ENCODE measurements at places on chromosomes 1 and 21.

DNA sequence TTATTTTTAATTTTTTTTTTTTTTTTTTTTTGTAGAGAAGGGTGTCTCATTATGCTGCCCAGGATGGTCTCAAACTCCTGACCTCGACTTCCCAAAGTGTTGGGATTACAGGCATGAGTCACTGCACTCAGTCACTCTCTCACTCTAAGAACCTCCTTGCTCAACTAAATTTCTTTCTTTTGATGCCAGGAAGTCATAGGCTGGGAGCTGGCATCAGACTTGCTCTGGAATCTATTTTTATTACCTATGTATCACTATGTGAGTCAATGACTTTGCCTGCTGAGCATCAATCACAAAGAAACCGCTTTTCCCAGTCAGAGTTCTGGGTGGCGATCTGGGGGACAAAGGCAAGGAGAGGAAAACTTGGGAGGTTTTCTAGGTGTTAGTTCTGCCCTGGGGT is 35.5 kb upstream of the PARP1 start:
- DNase-seq, result no peak

DNA sequence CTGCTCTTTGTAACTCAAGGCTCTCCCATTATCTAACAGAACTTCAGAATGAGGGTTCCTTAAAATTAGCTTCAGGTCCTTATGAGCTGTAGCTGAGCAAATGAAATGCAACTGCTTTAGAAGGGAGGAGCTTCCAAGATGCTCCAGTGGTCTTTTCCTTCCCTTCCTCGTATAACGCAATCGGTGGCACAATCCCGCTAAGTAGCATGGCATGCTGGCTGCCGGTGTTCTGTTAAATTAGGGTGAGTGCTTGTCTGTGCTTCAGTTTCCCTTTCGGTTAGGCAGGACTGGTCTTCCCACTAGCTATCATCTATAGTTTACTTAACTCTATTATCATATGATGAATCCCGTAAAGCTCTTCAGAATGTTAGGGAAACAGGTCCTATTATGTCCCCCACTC is 917 bp downstream of the KIAA0040 start:
- DNase-seq, result no peak

DNA sequence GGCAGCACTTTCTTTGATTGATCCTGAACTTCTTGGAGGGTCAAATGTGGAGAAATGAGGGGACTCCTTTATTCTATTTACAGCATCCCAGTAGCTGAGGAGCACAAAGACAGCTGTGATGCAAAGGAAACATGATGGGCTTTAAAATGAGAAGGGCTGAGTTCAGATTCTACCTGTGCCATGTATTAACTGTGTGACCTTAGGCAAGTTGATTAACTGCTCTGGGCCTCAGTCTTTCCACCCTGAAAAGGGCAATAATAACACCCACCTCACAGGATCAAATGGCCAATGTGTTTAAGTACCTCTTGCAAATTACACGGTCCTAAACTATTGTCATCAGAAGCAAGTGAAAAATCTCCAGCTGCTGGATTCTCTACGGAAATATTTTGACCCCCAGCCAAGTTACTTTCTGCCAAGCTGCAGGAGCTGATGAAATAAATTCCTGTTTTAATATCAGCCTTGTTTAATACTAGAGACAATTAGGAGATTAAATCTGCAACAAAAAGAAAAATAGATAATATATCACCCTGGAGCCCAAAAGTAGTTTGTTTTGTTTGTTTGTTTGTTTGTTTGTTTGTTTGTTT is 15.7 kb downstream of the TMEM81 start:
- no peak for DNase-seq

DNA sequence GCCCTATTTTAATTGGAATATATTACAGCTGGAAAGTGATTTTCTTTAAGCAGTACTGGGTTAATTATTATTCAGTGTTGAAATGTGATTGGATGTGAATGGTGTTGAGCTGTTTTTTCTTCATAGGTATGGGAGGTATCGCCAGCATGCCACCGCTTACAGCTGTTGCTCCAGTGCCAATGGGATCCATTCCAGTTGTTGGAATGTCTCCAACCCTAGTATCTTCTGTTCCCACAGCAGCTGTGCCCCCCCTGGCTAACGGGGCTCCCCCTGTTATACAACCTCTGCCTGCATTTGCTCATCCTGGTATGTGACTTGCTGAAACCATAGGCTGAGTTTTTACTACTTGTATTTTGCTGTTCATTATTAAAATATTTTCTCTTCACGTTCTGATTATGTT is 107.7 kb downstream of the ITSN1 start:
- no peak for DNase-seq

DNA sequence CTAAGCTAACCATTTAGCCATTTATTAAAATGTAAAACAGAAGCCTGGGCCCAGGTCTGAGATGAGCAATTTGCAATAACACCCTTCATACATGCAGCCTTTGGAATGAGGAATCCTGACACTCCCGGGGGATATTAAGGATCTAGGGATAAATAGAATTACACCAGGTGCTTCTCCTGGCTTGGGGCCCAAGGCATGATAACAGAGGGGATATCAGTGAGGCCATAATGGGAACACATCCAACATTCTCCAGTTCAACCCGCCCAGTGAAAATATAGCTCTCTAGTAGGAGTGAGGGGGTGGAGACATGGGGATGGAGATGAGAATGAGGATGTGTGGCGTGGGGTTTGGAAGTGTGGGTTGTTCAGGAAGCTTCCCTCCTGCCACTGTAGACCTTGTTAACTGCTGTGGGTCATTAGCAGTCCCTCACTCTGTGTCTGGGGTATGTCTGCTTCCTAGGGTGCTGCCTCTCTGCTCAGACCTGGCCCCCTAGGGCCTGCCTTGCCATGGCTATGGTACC is 57.9 kb upstream of the KANK4 start:
- DNase-seq, result no peak

DNA sequence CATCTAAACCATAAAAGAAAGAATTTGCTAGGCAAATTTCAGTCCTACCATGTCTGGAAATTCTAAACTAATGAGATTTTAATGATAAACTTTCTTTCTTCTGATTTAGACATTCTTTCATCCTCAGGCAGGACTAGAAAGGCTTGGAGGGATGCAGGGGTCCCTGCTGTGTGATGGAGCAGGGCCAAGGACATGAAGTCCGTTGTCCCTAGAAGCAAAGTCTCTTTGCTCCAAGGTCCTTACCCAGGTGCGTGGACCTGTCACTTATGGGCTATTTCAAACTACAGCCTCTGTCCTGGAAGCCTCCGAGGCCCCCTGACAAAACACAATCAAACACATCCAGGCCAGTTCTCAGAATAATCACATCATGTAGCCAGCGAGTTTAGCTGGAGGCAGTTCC is 26.6 kb downstream of the URB1 start:
- no peak for DNase-seq

- DNase-seq, result no peak
Observed at GRCh38 chr1:201636510-201636971, 97.6 kb downstream of the NAV1 start.

DNA sequence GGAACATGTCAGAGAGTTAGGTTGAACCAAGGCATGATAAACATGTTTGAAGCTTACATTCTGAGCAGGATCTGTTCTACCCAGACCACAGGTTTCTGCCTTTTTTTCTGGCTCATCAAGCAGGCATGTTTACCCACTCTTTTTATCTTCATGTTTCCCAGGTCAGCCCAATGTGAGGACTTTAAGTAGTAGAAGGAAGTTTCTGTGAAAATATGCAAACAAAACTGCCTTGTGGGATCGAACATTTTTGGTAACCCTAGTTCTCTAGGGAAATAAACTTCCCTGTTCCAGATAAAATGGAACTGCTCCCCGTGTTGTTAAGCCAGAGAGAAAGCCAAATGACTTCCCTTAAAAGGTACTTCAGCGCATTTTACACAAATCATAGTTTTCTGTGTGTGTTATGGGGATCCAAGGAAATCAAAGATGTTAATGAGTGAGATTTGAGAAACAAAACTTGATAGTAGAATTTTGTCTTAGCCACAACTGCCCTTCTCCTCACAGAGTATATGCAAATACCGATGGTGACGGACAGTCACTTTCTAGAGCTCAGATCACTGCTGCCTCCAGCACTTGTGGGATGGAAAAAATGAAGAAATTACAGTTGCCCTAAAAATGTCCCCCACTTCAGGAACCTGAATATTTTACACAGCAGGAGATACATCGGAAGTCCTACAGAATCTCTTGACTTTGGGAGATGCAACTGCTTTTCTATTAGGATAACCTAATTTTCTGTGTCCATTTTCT is 765 bp upstream of the HIPK1 start:
- DNase-seq, result no peak

DNA sequence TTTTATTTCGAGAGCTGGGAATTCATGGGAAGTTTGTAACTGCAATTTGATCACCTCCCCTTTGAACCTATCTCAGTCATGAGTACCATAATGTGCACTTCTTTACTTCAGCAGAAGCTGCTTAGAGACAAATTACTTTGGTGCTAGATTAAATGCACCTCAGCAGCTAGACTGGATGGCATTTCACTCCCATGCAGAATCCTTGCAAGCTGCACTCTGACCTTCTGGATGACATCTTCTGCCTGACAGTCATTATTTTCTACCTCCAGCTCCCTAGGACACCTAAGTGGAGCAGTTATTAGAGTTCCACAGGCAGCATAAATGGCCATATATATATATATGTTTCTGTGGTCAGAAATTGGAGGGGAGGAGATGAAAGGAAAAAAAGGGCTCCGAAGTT is 366.0 kb upstream of the TMPRSS15 start:
- DNase-seq, result no peak

DNA sequence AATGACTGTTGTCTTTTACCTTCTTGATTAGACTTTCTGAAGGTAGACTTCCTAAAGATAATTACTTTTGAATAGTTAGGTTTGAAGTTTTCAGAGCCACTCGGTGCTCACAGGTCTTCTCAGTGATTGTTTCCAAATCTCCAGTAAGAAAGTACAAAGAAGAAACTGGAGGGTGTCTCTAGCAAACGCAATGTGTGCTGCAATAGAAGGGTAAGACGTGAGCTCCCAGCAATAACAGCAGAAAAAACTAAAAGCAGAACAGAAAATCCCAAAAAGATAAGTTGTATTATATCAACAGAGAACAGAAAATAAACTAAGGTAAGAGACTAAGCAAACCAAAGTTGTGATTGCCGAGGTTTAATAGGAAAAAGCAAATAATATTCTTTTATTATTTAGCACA is 1.8 kb downstream of the CTTNBP2NL start:
- DNase-seq, result no peak

- DNase-seq, result no peak
Observed at GRCh38 chr1:93346421-93346993, 800 bp downstream of the DR1 start.

DNA sequence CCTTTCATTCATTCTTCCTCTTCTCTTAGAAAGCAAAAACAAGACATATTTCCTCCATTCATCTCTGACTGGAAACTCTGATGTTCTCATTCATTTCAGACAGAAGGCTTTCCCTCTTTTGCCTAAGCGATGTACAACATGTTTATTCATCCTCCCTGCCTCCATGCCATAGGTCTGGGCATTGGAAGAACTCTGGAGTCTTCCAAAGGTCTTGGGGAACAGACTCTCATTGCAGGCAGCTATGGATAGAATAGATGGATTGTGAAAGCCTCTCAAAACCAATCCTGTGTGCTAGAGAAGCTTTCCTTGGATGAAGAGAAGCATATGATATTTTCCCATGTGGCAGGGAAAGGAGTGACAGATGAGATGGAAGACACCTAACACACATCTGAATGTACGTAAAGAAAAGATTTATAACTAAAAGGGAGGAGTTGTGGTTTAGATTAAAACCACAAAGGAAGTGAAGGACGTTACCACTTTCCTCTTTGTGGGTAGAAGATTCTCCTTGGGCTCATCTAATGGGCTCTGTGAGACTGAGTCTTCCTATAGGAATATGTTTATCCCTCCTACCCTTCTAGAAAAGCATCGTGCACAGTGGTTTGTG is 38.7 kb downstream of the BCL9 start:
- no peak for DNase-seq

DNA sequence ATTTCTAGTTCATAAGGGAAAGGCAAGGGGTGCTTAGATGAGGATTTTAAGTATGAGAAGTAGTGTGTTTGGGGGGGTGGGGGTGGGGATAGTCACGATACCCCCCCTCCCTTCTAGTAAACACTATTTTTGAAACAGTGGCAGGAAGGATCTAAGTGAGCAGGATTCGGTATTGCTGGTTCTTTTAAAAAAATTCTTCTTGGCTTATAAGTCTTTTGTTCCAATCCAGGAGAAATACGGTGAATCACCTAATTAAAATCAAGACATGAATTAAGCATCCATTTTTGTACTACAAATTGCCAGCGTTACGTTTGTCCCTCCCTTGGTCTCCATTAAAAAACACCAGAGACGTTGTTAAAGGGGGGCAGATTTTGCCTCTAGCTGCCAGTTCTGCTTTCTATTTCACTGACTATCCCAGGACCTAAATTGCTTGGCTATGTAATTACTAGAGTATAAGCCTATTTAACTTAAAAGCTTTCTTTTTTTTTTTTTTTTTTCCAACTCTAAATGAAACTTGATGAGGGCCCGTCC is 911 bp downstream of the LMO4 start:
- DNase-seq, result no peak

DNA sequence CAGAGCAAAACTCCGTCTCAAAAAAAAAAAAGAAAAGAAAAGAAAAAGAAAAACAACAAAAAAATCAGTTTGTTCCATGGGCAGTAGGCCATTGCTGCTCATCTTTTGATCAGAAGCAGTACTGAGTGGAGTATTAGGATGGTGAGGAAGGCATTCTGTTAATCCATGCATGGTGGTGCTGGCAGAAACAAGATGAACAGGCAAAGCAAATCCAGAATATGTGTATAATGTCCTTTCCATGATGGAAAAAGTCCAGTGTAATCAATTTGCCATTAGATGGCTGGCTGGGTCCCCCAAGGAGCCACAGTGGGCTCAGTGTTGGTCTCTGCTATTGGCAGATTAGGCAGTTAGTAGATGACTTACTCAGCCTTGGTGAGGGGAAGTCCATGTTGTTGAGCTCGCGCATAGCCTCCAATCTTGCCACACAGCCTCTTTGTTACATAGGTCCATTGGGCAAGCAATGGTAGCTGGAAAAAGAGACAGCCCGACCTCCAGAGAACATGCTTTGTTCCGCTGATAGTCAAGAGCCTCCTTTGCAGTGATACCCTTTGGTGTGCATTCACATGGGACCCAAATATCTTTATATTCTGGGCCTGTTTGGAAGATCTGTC is 23.3 kb downstream of the H3-3A start:
- no peak for DNase-seq

- DNase-seq, result no peak
Observed at GRCh38 chr1:247442164-247442563, 15.7 kb downstream of the OR2B11 start.

- no peak for DNase-seq
Observed at GRCh38 chr1:204263254-204263910, 49.6 kb upstream of the GOLT1A start.
